ENCODE measurements at places on chromosomes 5 and 9.

GRCh38 chr5:31806561-31806960 is 167.6 kb downstream of the PDZD2 start:
- DNase-seq = no peak

- DNase-seq = no peak
These were observed 481.8 kb upstream of the CDH18 start for GRCh38 chr5:20469792-20470191.

DNA sequence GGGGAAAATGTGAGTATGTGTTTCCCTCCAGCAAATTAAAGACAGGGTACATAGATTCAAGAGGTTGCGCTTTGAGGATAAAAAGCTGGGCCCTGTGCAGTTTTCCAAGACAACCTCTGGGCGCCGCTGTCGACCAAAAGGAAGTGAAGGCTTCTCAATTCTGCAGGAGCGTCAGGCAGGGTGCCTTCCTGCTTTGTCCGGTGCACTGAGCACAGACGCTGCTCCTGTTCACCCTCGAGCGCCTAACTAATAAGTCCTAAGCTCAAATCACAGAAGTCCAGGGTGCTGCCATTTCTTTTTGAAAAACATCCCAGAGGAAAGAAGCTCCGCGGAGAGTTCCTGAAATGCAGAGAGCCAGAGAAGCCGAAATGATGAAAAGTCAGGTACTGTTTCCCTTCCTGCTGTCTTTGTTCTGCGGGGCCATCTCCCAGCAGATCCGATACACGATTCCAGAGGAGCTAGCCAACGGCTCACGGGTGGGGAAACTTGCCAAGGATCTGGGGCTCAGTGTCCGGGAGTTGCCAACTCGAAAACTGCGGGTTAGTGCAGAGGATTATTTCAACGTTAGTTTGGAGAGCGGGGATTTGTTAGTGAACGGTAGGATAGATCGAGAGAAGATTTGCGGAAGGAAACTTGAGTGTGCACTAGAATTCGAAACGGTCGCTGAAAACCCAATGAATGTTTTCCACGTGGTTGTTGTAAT is at the start of gene PCDHGB1:
Gene PCDHGB1 (plus strand): TSS at position 183 of the 703 bp plus-strand sequence. CDS start 162 bp downstream, at position 345.
- no peak for DNase-seq

DNA sequence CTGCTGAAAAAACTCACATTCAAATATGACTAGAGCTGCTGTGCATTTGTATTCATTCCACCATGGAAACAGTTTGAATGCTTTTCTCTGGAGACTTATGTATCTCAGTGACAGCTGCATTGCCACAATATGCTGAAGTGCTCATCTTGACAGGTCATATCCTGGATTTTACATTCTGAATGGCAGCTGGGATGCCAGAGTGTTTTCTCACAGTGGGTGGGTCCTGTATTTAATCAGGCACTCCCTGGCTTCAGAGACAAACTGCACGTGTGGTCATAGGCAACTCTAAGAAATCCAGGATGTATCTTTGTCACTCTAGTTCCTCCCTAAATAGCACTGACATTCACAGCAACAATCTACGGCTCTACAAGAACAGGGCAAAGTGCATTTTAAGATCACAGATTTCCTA is 75.6 kb downstream of the ST8SIA4 start:
- no peak for DNase-seq

DNA sequence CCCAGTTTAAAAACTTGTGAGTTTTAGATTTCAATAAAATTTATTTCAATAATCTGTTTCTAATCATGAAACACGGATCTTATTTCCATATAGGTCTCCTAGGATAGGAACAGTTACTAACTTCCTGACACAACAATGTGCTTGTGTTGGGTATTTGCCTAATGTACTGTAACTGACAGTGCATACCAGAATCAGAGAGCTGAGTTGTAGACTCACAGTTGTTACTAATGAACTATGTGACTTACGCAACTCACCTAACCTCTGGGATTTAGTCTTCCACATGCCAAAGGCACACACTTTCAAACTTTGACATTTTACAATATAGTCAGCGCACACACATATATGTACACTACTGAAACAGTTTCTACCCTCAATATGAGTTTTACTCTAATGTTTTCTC is 77.7 kb downstream of the HOMER1 start:
- DNase-seq = no peak

GRCh38 chr5:13569090-13569715 is 375.3 kb downstream of the DNAH5 start:
- DNase-seq = no peak
